ENCODE measurements at places on chromosomes 13 and 19.

GRCh38 chr13:23449398-23450162 is 16.1 kb upstream of the SACS start:
- DNase-seq = no peak

GRCh38 chr19:53659292-53659691 is 27.5 kb downstream of the DPRX start:
- DNase-seq = no peak

- no peak for DNase-seq
These were observed 1067.0 kb downstream of the PCDH17 start for GRCh38 chr13:58698531-58698930.

DNA sequence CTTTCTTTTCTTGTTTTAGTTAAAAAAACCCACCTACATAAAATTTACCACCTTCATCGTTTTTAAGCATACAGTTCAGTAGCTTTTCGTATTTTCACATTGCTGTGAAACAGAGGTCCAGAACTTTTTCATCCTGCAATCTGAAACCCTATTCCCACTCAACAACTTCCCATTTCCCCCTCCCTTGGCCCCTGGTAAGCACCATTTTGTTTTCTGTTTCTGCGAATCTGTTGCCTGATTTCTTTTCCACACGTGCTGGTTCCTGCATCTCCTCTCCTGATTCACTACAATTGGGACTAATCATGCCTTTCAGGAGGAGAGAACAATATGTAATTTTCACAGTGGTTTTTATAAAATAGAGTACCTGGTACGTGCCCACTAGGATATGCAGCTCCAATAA is 149.2 kb upstream of the RNF113B start:
- no peak for DNase-seq

- no peak for DNase-seq
These were observed at the start of gene FAM216B for GRCh38 chr13:42781352-42781751. FAM216B (plus strand) TSS chr13:42781584; CDS start chr13:42784068, 2,484 bp downstream.

GRCh38 chr19:2500841-2501261 is 24.9 kb downstream of the GADD45B start:
- no peak for DNase-seq
